ENCODE measurements at places on chromosomes 5 and 9.

GRCh38 chr5:146797658-146798057, 80.9 kb downstream of the PPP2R2B start:
- DNase-seq, result no peak

GRCh38 chr5:54959673-54960418, 25.5 kb downstream of the ESM1 start:
- no peak for DNase-seq

DNA sequence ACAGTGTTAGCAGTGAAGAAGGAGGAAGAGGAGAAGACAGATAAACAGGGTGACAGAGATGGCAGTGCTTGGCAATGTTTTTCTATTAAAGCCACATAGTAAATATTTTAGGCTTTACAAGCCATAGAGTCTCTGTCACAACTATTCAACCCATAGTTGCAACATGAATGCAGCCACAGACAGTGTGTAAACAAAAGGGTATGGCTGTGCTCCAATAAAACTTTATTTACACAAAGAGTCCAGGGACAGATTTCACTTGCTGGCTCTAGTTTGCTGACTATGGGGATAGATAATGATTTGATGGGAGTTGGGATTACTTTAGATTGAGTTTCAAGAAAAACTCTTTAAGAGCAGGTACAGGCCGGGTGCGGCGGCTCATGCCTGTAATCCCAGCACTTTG, 224.8 kb upstream of the SEMA6A start:
- DNase-seq, result no peak

GRCh38 chr9:92592946-92593861, 57.4 kb upstream of the ECM2 start:
- DNase-seq, result no peak

- peak; percentile 73 for DNase-seq
Measured at GRCh38 chr5:174045470-174046025, at the start of gene NSG2. TSS of gene NSG2 (plus strand) at chr5:174045706. CDS start at chr5:174046756, 1,050 bp downstream.

DNA sequence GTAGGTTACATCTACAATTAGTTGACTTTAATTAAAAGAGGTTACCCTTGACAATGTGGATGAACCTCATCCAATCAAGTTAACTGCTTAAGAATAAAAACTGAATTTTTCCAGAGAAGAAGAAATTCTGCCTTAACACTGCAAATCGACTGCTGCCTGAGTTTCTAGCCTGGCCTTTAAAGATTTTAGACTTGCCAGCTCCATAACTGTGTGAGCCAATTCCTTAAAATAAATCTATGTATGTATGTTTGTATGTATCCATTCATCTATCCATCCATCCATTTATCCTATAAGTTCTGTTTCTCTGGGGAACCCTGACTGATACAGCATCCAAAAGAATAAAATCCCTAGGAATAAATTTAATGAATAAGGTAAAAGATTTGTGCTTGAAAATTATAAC, 136.1 kb downstream of the TMEM38B start:
- no peak for DNase-seq

GRCh38 chr9:38154501-38155421, 85.7 kb upstream of the SHB start:
- DNase-seq, result no peak

DNA sequence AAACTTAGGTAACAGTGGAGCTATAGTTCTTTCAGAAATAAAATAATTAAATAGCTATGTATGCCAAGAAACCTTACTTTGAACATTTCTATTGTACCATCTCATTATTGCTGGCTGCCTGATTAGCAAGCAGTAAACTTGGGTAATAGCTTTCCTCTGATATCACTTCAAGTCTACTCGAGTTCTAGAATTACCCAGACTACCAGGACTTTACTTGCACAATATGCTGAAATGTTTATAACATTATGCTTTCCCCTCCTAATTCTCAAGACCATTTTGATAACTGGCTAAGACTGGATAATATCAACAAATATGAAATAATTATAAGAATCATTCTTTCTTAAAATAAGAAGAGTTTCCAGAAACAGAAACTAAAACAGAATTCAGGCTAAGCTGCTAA, 512.6 kb downstream of the RAB3C start:
- DNase-seq, result no peak

DNA sequence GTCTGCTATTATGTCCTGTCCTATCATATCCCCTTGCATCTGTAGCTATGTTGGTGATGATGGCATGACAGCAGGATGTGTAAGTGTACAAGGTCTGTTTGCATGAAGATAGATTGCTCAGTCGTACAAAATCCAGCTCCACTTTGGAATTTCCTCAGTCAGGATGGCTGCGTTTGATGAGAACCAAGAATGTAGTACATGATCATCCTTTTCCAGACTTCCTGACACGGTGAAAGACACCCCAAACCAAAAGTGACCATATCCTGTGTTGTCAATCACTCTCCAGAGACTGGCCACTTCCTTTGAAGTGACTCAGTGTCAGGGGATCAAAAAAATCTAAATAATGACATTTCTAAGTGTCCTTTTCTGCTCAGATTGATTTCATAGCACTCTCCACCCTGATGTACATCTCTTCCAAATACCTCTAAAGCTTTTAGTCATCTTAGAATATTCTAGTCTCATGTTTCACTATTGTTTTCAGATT, 213.4 kb downstream of the PLK2 start:
- no peak for DNase-seq

DNA sequence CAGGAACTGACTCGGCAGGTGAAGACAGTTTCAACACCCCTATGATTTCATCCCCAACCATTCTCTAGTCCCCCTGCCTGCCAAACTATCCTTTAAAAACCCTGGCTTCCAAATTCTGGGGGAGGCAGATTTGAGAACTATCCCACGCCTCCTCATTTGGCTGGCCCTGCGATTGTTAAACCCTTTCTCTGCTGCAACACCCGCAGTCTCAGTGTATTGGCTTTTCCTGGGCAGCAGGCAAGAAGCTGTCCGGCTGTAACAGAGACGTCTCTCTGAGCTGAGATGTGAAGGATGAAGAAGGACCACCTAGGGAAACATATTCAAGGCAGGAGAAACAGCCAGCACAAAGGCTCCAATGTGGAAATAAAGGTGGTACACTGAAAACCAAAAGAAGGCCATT, 6.6 kb downstream of the ST6GALNAC6 start:
- DNase-seq, result no peak

- peak; percentile 47 for DNase-seq
Measured at GRCh38 chr9:100595391-100596199, 17.7 kb downstream of the CAVIN4 start.

DNA sequence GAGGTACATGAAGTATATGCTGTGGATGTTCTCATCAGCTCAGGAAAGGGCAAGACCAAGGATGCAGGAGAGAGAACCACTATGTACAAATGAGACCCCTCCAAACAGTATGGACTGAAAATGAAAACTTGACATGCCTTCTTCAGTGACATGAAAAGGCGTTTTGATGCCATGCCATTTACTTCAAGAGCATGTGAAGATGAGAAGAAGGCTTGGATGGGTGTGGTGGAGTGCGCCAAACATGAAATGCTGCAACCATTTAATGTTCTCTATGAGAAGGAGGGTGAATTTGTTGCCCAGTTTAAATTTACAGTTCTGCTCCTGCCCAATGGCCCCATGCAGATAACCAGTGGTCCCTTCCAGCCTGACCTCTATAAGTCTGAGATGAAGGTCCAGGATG, 47.7 kb downstream of the SEMA4D start:
- no peak for DNase-seq

DNA sequence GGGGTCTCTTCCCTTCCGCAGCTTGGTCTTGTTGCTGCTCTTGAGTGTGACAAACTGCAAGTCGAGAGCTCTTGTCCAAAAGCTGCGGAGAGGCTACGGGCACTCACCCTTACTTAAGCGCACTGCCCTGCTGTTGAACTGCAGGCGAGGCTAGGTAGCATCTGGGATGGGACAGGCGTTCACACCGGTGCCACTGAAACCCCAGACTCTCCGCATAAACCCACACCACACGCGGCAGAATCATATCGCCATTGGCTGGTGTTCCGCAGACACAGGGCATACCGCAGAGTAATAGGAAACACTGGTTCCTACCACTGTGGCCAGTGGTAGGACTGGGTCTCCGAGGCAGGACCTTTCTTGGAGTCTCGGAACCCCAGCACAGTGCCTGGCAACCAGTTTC, 2.2 kb upstream of the NPR3 start:
- peak; percentile 24 for DNase-seq

DNA sequence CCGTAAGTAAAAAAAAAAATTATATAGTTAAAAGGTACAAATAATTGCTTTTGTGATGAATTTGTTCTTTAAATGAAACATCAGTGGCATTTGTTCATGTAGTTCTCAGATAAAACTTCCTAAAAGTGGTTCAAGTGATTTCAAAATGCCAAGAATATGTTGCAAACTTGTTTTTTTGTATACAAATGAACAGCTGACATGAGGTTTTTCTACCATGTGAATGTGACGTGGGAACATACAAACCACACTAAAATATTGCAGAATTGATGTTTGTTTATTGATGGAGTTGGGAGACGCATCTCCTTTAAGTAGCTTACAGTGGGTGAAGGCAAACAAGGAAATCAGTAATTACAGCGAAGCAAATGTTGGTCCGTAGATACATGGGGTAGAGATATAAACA, 16.9 kb downstream of the BASP1 start:
- no peak for DNase-seq

DNA sequence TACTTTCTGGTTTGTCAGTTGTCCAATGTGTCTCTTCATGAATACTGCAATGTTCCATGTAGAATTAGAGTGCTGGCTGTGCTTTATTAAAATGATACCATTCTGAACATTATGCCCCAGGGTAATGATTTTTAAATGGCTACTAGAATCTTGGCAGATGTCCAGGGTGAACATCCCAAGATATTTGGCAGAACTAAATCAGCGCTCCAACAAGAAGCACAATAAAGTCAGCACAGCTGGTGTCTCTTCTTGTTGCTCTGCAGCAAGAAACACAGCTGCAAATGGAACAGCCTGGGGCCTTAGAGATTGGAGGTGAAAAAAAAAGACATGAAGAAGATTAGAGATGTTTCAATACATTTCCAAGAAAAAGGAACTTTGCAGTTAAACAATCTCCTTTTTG, 248.3 kb downstream of the CDH18 start:
- DNase-seq, result no peak

DNA sequence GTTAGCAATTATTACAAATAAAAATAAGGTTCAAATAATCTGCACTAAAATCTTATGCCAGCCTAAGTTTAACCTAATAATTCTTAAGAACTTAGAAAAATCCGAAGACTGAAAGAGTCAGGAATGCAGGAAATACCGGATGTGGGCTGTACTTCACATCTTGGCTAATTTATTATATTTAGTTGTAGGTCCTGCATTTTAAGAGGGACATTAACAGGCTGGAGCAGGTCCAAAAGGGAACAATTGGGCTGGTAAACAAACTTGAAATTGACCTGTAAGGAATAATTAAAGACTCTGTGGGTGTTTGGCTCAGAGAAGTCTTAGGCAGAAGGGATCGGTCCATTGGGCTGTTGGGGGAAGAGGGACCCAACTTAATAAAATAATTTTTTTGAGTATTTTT, 18.4 kb downstream of the GLRA1 start:
- no peak for DNase-seq

- DNase-seq, result no peak
Measured at GRCh38 chr5:30874241-30875034, 319.0 kb upstream of the CDH6 start.

GRCh38 chr9:128552744-128553440, 505 bp downstream of the SPTAN1 start:
- DNase-seq, result peak; percentile 64

All from GM13976 (cell line).